Adipose tissue (tissue), 3 donors: ENCODE measurements at places on chromosomes 2 and 18. TPM values are rescaled to one million over a fixed set of nuclear protein-coding genes. Genes with fewer than 3 reads are reported as not detected.

The GALR1 gene
- polyA plus RNA-seq: 0.02 TPM

The SERPINB4 gene
- not detected for polyA plus RNA-seq

The NEB gene
- 1.0 TPM for polyA plus RNA-seq

The L3MBTL4 gene
- polyA plus RNA-seq: 1.1 TPM

The UGP2 gene
- 171 TPM for polyA plus RNA-seq

The PID1 gene
- polyA plus RNA-seq: 109 TPM

The CCDC74A gene
- 1.0 TPM for polyA plus RNA-seq

The LOXHD1 gene
- polyA plus RNA-seq: 0.09 TPM

The DES gene
- polyA plus RNA-seq: 35.8 TPM

The DOK6 gene
- 0.13 TPM for polyA plus RNA-seq

The HRH4 gene
- 0.02 TPM for polyA plus RNA-seq

The VWC2L gene
- not detected for polyA plus RNA-seq
